ENCODE measurements at places on chromosomes 4 and X.

- DNase-seq, result no peak
Measured at GRCh38 chrX:97132664-97133415, 249.1 kb downstream of the RPA4 start.

- DNase-seq, result no peak
Measured at GRCh38 chr4:168384437-168385141, 66.0 kb upstream of the DDX60 start.

DNA sequence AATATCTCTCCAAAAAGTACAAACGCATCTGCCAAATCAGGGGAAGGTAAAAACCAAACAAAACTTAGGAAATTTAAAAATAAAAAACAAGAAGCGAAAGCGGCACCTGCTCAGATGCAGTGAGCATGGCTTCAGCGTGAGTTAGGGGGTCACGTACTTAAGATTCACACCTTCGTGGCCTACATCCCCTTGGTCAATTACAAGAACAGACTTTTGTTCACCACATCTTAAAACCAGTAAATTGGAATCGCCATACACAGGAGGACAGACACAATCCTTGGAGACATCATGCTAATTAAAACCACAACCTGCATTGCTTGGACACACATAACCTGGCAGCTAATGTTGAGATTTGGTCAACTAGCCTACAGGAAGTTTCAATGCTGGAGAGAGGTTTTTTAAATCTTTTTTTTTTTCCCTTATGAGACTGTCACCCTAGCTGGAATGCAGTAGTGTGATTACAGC is 12.5 kb upstream of the SEL1L3 start:
- DNase-seq, result no peak

- no peak for DNase-seq
Measured at GRCh38 chr4:154738426-154738825, 5.4 kb upstream of the LRAT start.

- no peak for DNase-seq
Measured at GRCh38 chrX:109270580-109271484, 211.1 kb downstream of the GUCY2F start.

DNA sequence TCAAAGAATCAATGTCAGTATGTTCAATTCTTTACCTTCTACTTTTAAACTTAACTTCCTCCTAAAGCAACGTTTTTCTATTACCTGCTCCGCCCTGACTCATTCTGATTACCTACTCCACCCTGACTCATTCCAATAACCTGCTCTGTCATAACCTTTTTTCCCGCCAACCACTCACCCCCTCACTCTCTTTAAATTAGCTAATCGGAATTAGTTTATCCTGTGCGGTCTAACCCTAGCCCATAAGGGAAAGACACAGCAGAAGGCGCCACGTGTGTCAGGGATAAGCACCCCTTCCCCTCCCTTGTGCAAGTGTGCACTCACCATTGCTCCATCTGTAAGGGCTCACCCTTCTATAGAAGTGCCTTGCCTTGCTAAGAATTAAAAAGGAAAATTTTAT is 64.4 kb downstream of the EIF4E start:
- no peak for DNase-seq

DNA sequence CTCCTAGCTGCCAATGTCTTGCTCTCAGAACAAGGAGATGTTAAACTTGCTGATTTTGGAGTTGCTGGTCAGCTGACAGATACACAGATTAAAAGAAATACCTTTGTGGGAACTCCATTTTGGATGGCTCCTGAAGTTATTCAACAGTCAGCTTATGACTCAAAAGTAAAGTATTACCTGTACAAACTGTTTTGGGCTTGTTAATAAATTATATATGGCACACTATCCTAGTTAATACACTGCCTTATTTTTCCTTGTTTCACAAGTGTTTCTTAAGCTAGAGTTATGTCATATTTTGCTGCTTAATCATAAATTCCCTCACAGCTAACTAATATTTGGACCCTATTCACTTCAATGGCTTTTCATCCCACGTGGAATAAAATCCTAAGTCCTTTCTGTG is 45.3 kb downstream of the STK26 start:
- DNase-seq, result no peak

GRCh38 chrX:43629229-43629628 is 26.9 kb upstream of the MAOA start:
- DNase-seq, result no peak

DNA sequence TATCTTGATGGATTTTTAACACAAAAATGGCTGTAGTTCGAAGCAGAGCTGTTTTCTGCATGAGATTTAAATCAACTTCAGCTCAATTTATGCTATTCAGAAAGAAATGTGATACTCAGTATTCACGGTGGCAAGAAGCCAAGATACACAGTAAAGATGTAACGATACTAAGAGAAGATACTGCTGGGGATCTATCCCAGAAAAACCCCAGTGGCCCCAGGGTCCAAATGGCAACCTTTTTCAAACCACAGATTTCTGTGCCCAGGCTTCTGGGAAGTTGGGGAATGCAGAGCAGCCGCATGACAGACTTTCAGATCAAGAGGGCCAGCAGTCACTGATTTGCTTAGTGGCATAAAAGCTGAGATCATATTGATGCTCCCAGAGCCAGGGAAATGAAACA is 353.9 kb downstream of the AFF2 start:
- no peak for DNase-seq

- no peak for DNase-seq
Measured at GRCh38 chr4:68466751-68467150, 19.5 kb downstream of the TMPRSS11E start.

All from AG09309 (cell line).